ENCODE measurements at places on chromosomes 5 and 9.

DNA sequence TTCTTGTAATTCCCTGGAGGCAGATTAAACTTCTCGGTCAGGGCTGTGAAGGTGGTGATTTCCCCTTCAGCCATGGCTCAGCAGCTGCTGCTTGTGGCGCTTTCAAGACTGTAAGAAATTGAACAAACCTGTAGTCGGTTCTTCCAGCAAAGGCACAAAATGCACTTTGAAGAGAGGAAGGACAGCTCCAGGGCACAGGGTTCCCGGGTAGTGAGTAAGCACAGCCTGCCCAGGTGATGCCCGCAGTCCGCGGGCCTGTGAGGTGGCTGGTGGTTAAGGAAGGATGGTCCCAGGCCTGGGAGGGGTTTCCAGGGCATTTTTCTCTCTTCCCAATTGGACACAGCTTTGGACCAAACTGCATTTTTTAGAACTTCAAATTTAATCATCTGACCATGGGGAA is 71.8 kb downstream of the FGF1 start:
- DNase-seq, result no peak

GRCh38 chr9:100125910-100126309 is 26.9 kb downstream of the INVS start:
- no peak for DNase-seq

GRCh38 chr9:22170556-22170955 is 161.5 kb upstream of the CDKN2B start:
- no peak for DNase-seq

DNA sequence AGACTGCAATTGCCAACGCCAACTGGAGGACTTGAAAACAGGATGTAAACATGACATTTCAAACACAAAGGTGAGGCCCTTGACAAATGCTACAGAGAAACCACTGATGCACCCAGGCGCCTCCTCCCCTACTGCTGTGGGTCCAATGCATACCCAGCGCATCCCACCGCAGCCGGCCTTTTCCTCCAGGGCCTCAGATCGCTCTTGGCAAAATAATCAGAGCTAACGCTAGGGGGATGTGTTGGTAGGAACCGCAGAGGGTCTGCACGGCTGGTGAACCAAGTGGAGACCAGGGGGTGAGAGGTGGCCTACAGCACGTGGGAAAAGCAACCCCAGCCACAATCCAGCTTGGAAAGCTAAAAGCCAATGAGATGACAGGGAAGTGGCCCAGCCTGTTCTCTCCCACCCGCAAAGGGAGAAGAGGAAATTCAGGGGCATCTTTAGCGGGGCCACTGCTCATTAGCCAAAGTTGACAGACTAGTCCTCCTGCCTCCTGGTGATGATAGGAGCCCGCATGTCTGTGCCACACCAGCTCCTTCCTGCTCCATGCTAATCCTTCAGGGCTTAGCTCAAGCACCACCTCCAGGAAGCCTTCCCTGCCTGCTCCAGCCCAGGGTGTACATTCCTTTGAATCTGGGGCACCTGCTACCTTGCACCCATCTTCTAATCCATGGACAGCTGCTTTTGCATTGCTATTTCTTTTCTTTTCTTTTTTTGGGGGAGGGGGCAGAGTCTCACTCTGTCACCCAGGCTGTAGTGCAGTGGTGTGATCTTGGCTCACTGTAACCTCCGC is 5.9 kb downstream of the FAM163B start:
- DNase-seq, result no peak

- no peak for DNase-seq
Measured at GRCh38 chr9:38018958-38019602, 49.9 kb downstream of the SHB start.

DNA sequence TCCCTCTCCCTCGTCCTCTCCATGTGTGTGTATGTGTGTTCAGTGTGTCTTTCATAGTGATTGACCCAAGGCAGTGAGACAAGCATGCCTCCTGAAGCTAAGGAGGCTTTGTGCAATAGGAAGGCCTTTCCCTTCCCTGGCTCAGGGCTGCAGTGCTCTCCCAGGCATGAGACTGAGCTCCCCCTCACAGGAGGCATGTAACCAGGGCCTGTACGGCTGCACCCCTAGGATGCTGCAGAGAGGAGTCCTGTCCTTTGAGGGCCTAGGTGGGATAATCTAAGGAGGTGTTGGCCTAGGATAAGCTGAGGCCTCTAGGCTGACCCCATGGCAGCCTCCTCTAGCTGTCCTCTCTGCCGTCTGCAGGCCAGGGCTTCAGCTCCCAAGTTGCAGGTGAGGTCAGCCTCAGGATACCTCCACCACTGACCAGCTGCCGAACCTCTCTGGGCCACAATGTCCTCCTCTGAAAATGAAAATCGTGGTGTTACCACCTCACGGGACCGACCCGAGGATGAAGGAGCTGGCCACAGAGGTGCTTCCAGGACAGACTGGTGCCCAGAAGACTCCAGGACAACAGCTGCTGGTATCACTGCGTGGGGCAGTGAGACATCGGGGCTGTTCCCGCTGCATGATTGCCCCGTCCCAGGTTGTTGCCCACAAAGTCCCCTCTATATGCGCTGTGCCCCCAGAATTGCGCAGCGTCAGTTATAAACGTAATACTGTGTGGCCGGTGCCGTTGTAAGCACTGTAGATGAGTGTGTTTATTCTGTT is 129.6 kb downstream of the BARX1 start:
- no peak for DNase-seq

- no peak for DNase-seq
Measured at GRCh38 chr5:143258559-143259253, 144.8 kb downstream of the NR3C1 start.

DNA sequence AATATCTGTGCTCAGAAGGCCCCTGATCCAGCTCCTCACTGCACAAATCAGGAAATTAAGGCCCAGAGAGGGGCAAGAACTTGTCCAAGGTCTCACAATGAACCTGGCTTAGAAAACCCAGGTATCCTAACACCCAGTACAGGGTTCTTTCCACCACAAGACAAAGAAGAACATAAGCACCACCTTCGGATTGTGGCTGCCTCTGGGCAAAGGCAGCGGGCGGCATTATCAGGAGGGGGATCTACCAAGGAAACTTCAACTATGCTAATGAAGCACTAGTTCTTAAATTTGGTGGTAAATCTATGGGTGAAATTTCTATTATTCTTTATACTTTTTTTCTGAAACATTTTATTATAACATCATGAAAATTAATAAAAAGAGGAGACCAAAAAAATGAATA is 17.9 kb downstream of the ANXA6 start:
- no peak for DNase-seq

GRCh38 chr5:76604838-76605237 is 18.4 kb downstream of the F2RL2 start:
- no peak for DNase-seq

- no peak for DNase-seq
Measured at GRCh38 chr5:100840789-100841188, 62.3 kb downstream of the ST8SIA4 start.

GRCh38 chr9:91771864-91772263 is 178.2 kb downstream of the ROR2 start:
- DNase-seq, result no peak

DNA sequence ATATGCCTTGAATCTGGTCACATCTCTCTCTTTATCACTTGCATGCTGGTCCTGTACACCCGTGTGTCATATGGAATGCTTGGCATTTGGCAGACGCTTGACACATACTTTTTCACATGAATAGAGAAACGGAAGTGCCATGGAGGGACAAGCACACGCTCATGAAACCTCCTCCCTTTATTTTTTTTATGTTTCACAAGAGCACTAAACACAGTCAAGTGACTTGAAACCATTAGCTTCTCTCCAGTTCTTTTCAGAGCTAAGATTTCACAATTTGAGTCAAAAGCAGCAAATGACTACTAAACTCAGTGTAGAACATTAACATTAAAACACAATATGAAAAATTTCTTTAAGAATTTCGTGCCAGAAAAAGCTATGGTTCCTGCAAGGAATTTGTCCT is 151.1 kb downstream of the DOCK2 start:
- no peak for DNase-seq

DNA sequence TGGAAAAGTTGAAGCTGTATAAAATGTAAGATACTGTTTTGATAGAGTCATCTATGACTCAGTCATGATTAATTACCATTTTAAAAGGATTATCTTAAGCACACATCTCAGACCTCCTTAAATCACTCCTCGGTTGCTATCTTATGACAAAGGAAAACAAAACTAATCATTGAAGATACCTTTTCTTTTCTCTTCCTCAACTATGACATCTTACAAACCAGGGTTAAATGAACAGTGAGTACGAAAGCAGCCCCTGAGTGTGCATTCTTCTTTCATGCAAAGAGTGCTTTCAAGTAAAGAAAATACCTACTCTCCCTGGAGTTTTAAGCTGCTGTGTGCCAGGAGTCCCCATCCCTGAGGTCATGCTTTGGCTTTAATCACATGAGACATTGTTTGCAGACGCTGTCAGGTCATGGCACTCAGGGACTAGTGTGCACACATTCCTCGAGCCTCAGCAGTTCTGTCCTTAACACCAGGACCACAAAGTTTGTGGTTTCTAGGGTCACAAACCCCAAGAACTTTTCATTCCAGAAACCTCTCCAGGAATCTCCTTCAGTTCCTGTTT is 86.7 kb upstream of the ICE1 start:
- DNase-seq, result no peak

DNA sequence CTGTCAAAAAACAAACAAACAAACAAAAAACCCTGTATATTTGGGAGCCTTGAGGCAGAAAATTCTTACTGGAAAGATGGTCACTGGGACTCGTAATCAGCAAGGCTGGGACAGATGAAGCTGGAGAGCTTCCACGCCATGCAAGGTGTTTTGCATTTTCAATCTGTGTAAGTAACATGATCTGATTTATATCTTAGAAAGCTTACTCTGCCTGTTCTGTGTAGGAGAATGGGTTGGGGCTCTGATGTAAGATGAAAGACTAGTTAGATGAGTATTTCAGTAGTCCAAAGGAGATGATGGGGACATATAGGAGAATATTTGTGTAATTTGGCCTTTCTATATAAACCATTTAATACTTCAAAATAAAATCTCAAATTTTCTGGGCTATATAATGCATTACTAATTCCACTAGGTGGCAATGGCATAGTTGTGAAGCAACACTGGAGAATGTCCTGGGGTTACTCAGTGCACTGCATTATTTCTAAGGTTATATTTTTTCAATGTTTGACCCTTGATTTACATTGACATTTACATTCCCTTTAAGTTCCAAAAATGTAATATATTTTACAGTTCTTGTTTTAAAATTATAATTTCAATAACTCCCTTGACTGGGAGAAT is 21.9 kb upstream of the FSD1L start:
- DNase-seq, result no peak

- no peak for DNase-seq
Measured at GRCh38 chr5:150140830-150141229, 14.8 kb downstream of the PDGFRB start.

DNA sequence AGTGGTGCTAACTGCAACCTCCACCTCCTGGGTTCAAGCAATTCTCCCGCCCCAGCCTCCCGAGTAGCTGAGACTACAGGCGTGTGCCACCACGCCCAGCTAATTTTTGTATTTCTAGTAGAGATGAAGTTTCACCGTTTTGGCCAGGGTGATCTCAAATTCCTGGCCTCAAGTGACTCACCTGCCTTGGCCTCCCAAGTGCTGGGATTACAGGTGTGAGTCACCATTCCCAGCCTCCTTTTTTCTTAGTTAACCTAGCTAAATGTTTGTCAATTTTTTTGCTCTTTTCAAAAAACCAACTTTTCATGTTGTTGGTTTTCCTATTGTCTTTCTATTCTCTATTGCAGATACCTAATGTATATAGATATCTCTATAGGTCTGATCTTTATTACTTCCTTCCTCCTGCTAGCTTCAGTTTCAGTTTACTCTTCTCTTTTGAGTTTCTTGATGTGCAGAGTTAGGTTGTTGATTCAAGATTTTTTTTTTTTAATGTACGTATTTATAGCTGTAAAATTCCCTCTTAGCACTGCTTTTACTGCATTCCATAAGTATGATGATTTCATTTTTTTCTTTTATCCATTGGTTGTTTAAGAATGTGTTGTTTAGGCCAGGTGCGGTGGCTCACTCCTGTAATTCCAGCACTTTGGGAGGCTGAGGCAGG is 32.9 kb downstream of the FGD3 start:
- DNase-seq, result no peak

DNA sequence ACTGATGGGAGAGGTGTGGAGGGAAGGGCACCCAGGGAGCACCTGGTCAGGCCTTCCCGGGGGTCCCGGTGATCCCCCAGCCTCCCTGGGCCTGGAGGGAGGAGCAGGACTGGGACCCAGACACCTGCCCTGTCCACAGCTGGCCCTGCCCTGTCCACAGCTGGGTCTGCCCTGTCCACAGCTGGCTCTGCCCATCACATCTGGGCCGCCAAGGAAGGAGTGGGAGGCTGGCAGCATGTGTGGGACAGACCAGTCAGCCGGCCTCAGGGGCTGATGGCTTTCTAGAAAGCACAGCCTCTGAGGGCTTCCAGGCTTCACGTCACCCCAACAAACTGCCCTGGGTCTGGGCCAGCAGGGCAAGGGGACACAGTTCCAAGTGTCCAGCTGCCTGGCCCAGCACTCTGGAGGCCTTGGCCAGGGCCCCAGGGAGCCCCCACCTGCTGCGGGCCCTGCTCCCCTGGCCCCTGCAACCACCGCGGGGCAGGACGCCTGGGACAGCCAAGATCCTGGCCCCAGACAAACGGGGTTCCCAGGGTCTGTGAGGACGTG is 12.2 kb downstream of the DNLZ start:
- no peak for DNase-seq

- no peak for DNase-seq
Measured at GRCh38 chr9:124340219-124341069, 74.8 kb downstream of the PSMB7 start.

DNA sequence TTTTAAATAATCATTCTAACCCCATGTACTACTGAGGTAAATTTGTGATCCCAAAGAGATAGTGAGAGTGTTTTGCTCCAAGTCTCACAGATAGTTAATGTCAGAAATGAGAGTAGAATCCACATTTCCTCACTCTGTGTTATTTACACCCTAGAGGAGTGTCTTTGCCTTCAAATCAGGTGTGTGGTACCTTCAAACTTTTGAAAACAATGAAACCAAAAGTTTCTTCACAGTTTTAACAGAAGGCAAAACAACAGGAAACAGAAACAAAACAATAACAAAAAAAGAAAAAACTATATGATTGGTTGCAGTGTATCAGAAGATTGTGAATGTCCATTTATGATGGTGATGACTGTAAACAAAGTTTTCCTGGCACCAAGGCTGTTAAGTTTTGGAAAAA is 85.9 kb downstream of the ERBIN start:
- no peak for DNase-seq

- no peak for DNase-seq
Measured at GRCh38 chr9:90090997-90091396, 486.2 kb downstream of the GADD45G start.

DNA sequence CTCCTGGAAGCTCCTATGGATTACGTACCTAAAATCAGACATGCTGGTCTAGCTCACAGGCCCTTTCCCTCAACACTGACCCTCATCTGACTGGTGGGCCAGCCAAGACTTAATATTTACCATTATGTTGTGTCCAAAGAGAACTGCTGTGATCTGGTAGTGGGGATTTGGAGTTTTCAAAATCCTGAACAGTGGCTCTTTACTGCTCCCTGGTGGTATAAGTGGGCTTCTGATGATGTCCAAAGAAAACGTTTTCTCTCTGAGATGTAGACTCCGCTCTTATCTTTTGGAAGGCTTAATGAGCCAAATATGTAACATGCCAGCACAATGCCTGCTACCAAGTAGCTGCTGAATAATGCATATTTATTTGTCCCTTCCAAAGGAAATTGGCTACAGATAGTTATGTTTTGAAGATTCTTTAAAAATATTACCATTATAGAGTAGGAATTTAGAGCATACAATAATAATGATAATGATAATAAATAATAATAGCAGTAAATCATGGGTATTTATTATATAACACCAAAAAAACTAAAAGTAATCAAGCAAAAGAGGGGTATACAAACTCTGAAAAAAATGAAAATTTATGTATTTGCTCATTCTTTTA is 406.6 kb upstream of the TNC start:
- no peak for DNase-seq

- DNase-seq, result no peak
Measured at GRCh38 chr5:147509710-147510651, at the start of gene DPYSL3. TSS of gene DPYSL3 (minus strand) at chr5:147510068. CDS start at chr5:147509858, 210 bp downstream.

All from activated T-helper 1 cell treated with anti-CD3 and anti-CD28 coated beads, Interleukin-12 subunit alpha, Interleukin-12 subunit beta, Interleukin-2, Interleukin-4 antibody, amounts not matched to agents 30 ng/mL and 10 ng/mL and 1 ng/mL, durations not matched to agents 14 hours and 24 hours and 36 hours (primary cell).